Endothelial cell of umbilical vein (primary cell): ENCODE measurements at places on chromosomes 1 and 21. TPM values are rescaled to one million over a fixed set of nuclear protein-coding genes. Genes with fewer than 3 reads are reported as not detected.

TSNAX gene
- total RNA-seq: 26.3 and 26.4 TPM in 2 replicates

PDZK1 gene
- 0.58 TPM in 1 of 2 replicates, not detected in the other for total RNA-seq

ACBD6 gene
- total RNA-seq: 52.8 and 56.4 TPM in 2 replicates

C21orf58 gene
- total RNA-seq: 19.3 and 24.3 TPM in 2 replicates

RYR2 gene
- total RNA-seq: not detected in 2 replicates

WNT9A gene
- 4.1 and 5.4 TPM in 2 replicates for total RNA-seq

OPTC gene
- total RNA-seq: not detected in 2 replicates

GRCh38 chr1:92975551-92976232 lies 14.4 kb upstream of the DIPK1A start:
- H3K4me3 ChIP-seq: no peak overlapping the region
- no peaks in the 10 kb centered on the region for H3K4me1 ChIP-seq
- H3K27ac ChIP-seq: no peak overlapping the region
- H3K36me3 ChIP-seq: no peaks in the 10 kb centered on the region
- no peak for DNase-seq
- peaks cover 19% of the 10 kb centered on the region for H3K27me3 ChIP-seq

- no peaks in the 10 kb centered on the region for H3K36me3 ChIP-seq
- H3K27me3 ChIP-seq: peaks cover 20% of the 10 kb centered on the region
- H3K4me1 ChIP-seq: no peaks in the 10 kb centered on the region
- H3K27ac ChIP-seq: no peak overlapping the region
- DNase-seq: no peak
- H3K4me3 ChIP-seq: no peak overlapping the region
These were observed 4.1 kb upstream of the GABRD start for GRCh38 chr1:2014741-2015735.

DNA sequence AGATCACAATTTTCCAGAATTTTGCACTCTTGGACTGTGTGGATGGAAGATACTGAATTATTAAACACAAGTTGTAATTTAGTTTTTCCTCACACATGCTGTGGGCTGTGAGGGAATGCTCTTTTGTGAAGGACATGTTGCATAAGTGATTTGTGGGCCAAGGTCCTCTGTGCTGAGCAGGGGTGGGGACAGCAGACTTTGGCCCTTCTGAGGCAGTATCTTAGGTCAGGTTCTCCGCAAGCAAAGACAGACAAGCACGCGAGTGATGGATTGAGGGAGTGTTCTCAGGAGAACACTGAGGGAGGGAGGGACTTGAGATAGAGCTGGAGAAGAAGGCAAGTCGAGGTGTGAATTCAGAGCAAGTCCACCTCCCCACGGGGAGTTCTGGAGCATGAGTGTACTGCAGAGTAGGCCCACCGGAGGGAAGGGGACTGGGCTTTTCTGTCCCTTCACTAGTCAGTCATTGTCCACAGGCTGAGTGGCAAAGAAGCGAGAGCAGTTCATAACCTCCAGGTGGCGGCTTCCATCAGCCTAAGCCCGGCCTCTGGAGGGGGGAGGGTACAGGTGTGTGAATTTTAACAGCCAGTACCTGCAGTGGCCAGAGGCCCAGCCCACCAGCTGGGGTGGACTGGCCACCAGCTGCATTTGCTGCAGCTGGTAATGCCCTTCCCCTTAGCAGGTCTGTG lies 19.1 kb upstream of the CD101 start:
- DNase-seq: no peak
- H3K4me3 ChIP-seq: no peak overlapping the region
- H3K4me1 ChIP-seq: no peaks in the 10 kb centered on the region
- H3K27ac ChIP-seq: no peak overlapping the region

- no peak overlapping the region for H3K4me3 ChIP-seq
- no peaks in the 10 kb centered on the region for H3K27me3 ChIP-seq
- H3K4me1 ChIP-seq: peaks cover 26% of the 10 kb centered on the region
- no peak overlapping the region for H3K27ac ChIP-seq
- DNase-seq: peak; percentile 12
These were observed 18.6 kb upstream of the SLC6A9 start for GRCh38 chr1:44049839-44050238.

DNA sequence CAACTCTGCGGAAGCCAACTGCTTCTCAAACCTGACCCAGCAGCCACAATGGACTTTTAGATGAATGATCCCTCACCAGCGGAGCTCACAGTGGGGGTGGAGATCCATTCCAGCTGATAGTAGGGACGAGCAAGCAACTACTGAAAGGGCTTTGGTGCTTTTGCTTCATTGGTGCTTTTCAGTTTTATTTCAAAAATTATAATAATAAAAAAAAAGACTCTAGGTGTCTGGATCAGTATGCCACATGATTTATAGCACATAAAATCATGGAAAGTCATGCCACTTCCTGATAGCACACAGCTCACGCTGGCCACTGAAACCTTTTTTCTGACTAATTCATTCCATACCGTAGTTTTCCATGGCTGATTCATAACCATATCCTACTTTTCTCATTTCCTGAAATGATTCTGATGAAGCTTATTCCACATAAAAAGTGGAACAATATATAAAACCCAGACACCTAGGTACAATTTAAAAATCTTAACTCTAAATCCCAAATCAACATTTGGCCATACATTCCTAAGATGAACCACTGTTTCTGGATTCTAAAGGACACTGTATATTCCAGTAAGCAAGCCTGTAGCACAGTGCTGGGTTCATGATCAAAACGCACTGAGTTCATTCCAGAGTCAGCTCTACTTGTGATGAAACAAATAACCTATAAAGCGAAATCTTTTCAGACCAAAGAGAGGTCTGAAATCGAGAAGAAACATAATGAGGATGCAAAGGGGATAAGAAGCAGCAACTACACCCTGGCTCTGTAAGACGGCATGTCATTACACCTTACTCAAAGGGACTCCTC lies 41.3 kb upstream of the KCNE1 start:
- H3K4me1 ChIP-seq: peaks cover 21% of the 10 kb centered on the region
- H3K4me3 ChIP-seq: no peak overlapping the region
- peak; percentile 96 for DNase-seq

DNA sequence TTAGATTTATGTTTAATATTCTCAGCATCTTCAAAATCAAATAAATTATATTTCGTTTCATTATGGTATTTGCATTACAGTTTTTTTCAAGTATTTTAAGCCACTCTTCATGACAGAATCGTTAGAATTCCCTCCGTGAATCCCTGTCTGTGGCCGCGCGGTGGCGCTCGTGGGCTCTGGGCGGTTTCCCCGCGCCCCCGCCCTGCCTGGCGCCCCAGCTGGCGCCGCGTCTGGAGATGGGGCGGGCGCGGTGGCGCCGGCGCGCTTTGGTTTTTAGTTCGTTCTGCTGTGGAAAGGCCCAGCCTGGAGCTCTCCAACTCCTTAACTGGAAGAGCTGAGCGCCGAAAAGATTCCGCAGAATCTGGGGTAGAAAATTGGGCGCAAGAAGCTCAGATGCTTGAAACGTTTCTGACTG lies 25.7 kb downstream of the PRMT2 start:
- no peaks in the 10 kb centered on the region for H3K27me3 ChIP-seq
- peak; percentile 32 for DNase-seq
- H3K4me3 ChIP-seq: no peak overlapping the region
- H3K4me1 ChIP-seq: no peaks in the 10 kb centered on the region
- H3K36me3 ChIP-seq: peaks cover 7% of the 10 kb centered on the region

GRCh38 chr21:34889320-34889675 lies 159.8 kb downstream of the RUNX1 start:
- H3K36me3 ChIP-seq: no peaks in the 10 kb centered on the region
- H3K4me3 ChIP-seq: peak overlapping the region; percentile 59
- DNase-seq: peak; percentile 69

- DNase-seq: no peak
- H3K36me3 ChIP-seq: no peaks in the 10 kb centered on the region
- no peaks in the 10 kb centered on the region for H3K4me1 ChIP-seq
- H3K4me3 ChIP-seq: no peak overlapping the region
- H3K27ac ChIP-seq: no peak overlapping the region
These were observed 293.1 kb downstream of the LMX1A start for GRCh38 chr1:165063181-165063965.

DNA sequence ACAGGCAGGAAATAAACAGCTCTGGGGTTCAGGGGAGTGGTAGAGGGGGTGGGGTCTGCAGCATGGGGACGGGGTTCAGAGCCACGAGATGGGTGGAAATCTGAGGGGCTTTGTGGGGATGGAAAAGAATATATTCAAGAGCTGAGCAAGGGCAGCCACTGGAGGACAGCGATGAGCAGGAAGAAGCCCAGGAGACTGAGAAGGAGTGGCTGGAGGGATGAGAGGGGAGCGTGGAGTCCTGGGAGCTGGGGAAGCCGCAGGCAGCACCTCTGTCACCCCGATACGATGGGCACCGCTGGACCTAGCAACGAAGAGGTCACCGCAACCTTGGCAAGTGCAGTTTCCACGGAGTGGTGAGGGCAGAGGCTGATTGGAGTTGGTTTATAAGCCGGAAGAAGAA lies 10.0 kb upstream of the KCNAB2 start:
- H3K36me3 ChIP-seq: no peaks in the 10 kb centered on the region
- H3K27ac ChIP-seq: no peak overlapping the region
- H3K4me3 ChIP-seq: no peak overlapping the region
- H3K27me3 ChIP-seq: no peaks in the 10 kb centered on the region
- no peak for DNase-seq

DNA sequence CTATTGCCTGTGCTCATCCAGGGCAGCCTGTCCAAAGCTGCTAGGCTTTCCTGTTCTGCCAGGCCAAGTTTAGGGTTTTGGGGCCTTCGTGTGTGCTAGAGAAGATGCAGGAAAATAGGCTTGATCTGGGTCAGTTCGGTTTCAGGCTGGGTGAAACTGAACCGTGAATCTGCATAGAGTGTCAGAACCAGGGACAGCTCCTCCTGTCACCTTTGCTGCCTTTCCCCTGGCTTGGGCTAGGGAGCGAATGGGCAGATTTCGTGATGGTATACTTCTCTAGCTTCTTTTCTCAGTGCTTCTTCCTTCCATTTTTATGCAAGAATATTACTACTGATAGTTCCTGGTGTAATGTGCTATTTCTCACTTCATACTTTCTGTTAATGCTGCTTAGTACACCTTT lies 6.0 kb upstream of the AGO1 start:
- no peaks in the 10 kb centered on the region for H3K36me3 ChIP-seq
- H3K27me3 ChIP-seq: peaks cover 1% of the 10 kb centered on the region
- no peak overlapping the region for H3K27ac ChIP-seq
- no peak overlapping the region for H3K4me3 ChIP-seq
- peak; percentile 11 for DNase-seq
- H3K4me1 ChIP-seq: no peaks in the 10 kb centered on the region

GRCh38 chr1:43932786-43933385 lies 715 bp upstream of the ARTN start:
- H3K4me1 ChIP-seq: peaks cover 5% of the 10 kb centered on the region
- H3K27me3 ChIP-seq: peaks cover 9% of the 10 kb centered on the region
- no peak overlapping the region for H3K4me3 ChIP-seq
- no peaks in the 10 kb centered on the region for H3K36me3 ChIP-seq
- H3K27ac ChIP-seq: no peak overlapping the region

GRCh38 chr1:93576746-93577145 lies 104.9 kb downstream of the BCAR3 start:
- no peak for DNase-seq
- no peak overlapping the region for H3K27ac ChIP-seq
- no peak overlapping the region for H3K4me3 ChIP-seq
- no peaks in the 10 kb centered on the region for H3K27me3 ChIP-seq

- no peak for DNase-seq
- no peaks in the 10 kb centered on the region for H3K4me1 ChIP-seq
These were observed 35.5 kb downstream of the IGFN1 start for GRCh38 chr1:201226178-201226514.

- H3K4me3 ChIP-seq: no peak overlapping the region
- no peaks in the 10 kb centered on the region for H3K27me3 ChIP-seq
- DNase-seq: peak; percentile 46
- no peak overlapping the region for H3K27ac ChIP-seq
- peaks cover 8% of the 10 kb centered on the region for H3K4me1 ChIP-seq
- peaks cover 2% of the 10 kb centered on the region for H3K36me3 ChIP-seq
These were observed 84.5 kb downstream of the CC2D1B start for GRCh38 chr1:52281518-52281917.

DNA sequence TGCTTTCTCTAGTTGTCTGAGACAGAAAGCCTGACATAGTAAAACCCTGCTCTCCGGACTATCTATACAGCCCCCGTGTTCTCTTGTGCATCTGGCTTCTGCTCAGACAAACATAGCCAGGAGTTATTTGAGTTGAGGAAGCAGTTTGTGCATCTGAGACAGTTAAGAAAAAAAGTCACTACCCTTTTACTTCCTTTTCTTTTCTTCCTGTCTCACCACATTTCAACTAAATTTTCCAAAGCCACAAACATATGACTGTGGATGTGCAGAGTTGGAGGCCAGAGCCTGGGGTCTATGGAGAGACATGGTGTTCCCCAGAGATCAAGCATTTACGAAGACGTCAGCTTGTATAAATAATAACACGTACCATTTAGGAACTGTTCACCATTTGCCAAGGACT lies 158.5 kb upstream of the FGGY start:
- DNase-seq: no peak
- H3K4me3 ChIP-seq: no peak overlapping the region
- H3K27me3 ChIP-seq: no peaks in the 10 kb centered on the region
- peaks cover 26% of the 10 kb centered on the region for H3K4me1 ChIP-seq

GRCh38 chr1:173506437-173506836 lies 29.3 kb downstream of the PRDX6 start:
- no peaks in the 10 kb centered on the region for H3K4me1 ChIP-seq
- no peak for DNase-seq
- H3K27me3 ChIP-seq: no peaks in the 10 kb centered on the region
- H3K36me3 ChIP-seq: no peaks in the 10 kb centered on the region
- H3K4me3 ChIP-seq: no peak overlapping the region
